ENCODE measurements at places on chromosomes 3 and 15. TPM values are rescaled to one million over a fixed set of nuclear protein-coding genes. Genes with fewer than 3 reads are reported as not detected.

CPNE4 gene
- total RNA-seq: 34.5 TPM

ARHGEF26 gene
- 1.4 TPM for total RNA-seq

PLCL2 gene
- 76.9 TPM for total RNA-seq

DNA sequence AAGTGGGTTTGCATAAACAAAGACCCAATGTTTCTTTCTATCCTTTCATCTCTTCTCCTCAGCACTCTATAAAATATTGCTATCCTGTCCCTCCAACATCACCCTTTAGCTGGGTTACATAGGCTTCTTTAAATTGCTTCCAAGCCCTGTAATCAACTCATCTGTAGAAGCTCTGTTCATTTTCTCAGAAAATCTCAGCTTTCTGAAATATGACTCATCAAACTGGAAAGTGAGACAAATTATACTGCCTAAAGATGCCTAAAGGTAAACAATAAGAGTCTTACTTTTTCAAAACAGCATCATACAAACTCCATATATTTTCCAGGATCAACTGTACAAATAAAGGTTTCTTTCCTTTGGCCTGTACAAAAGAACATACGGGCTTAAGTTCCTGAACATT, 33.8 kb downstream of the EFL1 start:
- DNase-seq: no peak

DNA sequence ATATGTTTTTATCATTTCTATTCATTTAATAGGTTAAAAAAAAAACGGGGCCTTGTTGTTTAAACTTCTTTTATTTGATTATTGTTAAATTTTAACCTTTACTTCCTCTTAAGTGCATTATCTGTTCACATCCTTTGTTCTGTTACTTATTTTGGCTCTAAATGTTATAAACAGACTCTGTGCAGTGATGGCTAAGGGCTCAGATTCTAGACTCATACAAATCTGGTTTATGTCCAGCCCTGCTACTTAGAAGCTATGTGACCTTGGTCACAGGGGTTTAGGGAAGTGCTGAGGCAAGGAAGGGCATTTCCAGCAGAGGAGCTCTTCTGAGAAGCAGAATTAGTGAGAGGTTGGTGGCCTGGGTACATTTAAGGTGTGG, 55.3 kb upstream of the VILL start:
- no peak for DNase-seq

DNA sequence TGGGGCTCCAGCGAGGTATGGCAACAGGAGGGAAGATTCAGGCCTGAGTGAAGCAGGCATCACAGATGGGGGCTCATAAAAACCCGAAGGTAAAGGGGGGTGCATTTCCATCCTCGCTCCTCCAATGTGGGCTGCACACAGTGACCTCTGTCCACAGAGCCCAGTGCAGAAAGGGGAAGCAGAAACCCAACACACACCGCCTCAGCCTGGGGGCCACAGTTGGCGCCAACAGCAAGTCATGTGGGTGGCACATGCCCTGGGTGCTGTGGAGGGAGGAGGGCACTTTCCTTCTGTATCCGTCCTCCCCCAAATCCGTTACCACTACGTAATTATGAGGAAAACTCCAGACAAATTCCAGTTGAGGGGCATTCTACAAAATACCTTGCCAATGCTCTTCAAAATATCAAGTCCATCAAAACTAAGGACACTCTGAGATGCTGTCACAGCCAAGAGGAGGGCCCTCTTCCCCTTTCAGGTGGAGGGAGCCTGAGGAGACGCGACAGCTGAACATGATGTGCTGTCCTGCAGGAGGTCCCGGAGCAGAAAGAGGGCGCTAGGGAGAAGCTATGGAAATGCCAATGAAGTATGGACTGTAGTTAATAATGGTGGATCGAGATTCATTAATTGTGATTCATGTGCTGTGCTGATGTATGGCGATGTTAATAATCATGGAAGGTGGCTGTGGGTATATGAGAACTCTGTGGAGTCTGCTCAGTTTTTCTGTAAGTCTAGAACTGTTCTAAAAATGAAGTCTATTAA, 16.4 kb downstream of the APBA2 start:
- no peak for DNase-seq
